ENCODE measurements at places on chromosomes 3 and 15. TPM values are rescaled to one million over a fixed set of nuclear protein-coding genes. Genes with fewer than 3 reads are reported as not detected.

The ARL14 gene
- not detected for total RNA-seq

The PCBP4 gene
- 36.2 TPM for total RNA-seq

GRCh38 chr3:58249358-58250092 is 11.9 kb downstream of the ABHD6 start:
- no peak for DNase-seq

DNA sequence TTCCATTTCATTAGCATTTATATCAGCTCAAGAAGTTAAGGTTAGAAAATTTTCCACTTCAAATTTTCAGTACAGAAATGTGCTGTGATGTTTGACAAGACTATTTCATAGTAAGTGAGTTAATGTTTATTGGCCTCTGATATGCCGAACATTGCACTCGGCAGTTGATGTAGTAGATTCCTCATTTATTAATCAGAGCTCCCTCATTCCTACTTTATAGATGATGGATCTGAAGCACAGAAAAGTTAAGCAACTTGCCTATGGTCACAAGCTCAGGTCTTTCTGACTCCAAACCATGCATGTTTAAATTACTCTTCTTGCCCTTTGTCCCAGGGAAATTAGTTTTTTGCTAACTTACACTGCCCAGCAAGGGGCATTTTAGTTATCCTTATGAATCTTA is 92.0 kb downstream of the ATG7 start:
- DNase-seq, result no peak

Data from breast epithelium (tissue), 4 donors.